Activated CD4-positive, alpha-beta memory T cell treated with anti-CD3 and anti-CD28 coated beads, Interleukin-2, amount 10 ng/mL, durations not matched to agents 7 days and 5 days (primary cell): ENCODE measurements at places on chromosomes 1 and 21.

DNA sequence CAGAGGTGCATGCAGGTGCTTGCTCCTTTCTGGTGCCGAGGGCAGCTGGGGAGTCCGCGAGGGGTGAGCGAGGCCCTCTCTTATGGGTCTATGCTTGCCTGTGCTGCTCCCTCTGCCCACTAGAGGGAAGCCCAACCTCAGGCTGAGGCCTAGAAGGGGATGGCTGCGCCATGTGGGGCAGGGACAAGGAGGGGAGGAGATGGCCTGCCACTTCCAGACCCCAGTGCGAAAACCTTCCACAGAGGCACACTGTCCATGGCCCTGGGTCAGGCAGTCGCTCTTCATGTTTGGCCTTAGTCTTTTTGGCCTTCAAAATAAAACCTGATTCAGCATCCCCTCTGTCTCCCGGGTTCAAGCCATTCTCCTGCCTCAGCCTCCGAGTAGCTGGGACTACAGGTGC, 14.0 kb downstream of the RHBG start:
- H3K4me1 ChIP-seq: peaks cover 4% of the 10 kb centered on the region
- peak; percentile 61 for DNase-seq
- H3K27me3 ChIP-seq: peaks cover 16% of the 10 kb centered on the region
- no peaks in the 10 kb centered on the region for H3K36me3 ChIP-seq

DNA sequence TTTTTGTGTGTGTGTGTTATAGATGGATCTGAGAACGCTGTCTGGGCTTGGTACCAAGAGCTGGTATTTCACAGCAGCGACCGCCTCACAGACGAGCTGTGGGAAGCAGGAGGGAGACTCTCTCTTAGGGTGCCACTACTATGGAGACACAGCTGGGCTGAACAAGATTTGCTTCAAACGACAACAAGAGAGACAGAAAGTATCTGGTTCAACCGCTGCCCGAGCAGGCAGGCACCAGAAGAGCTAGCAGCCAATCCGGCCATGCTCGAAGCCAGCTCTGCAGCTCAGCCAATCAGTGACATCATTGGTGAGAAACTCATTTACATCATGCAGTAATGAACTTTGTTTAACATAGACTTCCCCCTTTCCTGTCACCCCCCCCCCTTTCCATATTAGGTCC, 341.3 kb downstream of the USP25 start:
- no peak overlapping the region for H3K4me3 ChIP-seq
- H3K36me3 ChIP-seq: no peaks in the 10 kb centered on the region
- no peaks in the 10 kb centered on the region for H3K4me1 ChIP-seq
- H3K27ac ChIP-seq: no peak overlapping the region

- H3K36me3 ChIP-seq: no peaks in the 10 kb centered on the region
- no peak for DNase-seq
- H3K27me3 ChIP-seq: peaks cover 35% of the 10 kb centered on the region
- H3K27ac ChIP-seq: no peak overlapping the region
- peaks cover 23% of the 10 kb centered on the region for H3K4me1 ChIP-seq
- H3K4me3 ChIP-seq: no peak overlapping the region
Observed at GRCh38 chr1:23179862-23180261, 11.2 kb upstream of the LUZP1 start.

DNA sequence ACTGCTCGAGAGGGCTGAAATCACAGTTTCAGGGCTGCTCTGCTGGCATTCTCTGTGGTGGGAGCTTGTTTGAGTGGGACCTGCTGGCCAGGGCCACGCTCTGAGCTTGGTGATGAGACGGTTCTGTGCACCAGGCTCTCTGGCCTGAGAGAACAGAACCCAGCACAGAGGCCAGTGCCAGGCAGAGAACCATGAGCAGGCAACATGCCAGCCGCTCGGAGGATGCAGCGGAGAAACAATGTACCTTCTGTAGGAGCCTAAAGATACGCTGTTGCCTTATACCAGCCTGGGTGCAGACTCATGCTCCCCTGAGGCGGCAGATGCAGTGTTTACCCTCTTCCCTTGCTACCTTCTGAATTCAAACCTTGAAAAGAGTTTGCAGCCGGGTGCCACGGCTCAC, 10.0 kb downstream of the C2CD2 start:
- no peaks in the 10 kb centered on the region for H3K4me1 ChIP-seq
- no peaks in the 10 kb centered on the region for H3K36me3 ChIP-seq
- H3K27me3 ChIP-seq: peaks cover 9% of the 10 kb centered on the region
- no peak overlapping the region for H3K4me3 ChIP-seq
- no peak for DNase-seq

GRCh38 chr1:61515096-61515495, 209.8 kb downstream of the TM2D1 start:
- no peak for DNase-seq
- H3K4me1 ChIP-seq: no peaks in the 10 kb centered on the region
- peaks cover 6% of the 10 kb centered on the region for H3K27me3 ChIP-seq
- H3K36me3 ChIP-seq: no peaks in the 10 kb centered on the region

- no peak for DNase-seq
- no peak within 1 kb of the TSS for H3K27ac ChIP-seq
- no peak within 1 kb of the TSS for H3K4me3 ChIP-seq
- H3K27me3 ChIP-seq: peaks cover 9% of the 10 kb centered on the region
- H3K4me1 ChIP-seq: no peaks in the 10 kb centered on the region
Observed at GRCh38 chr1:152663098-152663497, at the start of gene LCE2D. Gene LCE2D (plus strand): TSS chr1:152663380. CDS start chr1:152664106, 726 bp downstream.

- DNase-seq: peak; percentile 46
- H3K27me3 ChIP-seq: no peaks in the 10 kb centered on the region
- peaks cover 66% of the 10 kb centered on the region for H3K4me1 ChIP-seq
- peak overlapping the region; percentile 89 for H3K27ac ChIP-seq
Observed at GRCh38 chr1:203627851-203628200, 1.2 kb downstream of the ATP2B4 start.

DNA sequence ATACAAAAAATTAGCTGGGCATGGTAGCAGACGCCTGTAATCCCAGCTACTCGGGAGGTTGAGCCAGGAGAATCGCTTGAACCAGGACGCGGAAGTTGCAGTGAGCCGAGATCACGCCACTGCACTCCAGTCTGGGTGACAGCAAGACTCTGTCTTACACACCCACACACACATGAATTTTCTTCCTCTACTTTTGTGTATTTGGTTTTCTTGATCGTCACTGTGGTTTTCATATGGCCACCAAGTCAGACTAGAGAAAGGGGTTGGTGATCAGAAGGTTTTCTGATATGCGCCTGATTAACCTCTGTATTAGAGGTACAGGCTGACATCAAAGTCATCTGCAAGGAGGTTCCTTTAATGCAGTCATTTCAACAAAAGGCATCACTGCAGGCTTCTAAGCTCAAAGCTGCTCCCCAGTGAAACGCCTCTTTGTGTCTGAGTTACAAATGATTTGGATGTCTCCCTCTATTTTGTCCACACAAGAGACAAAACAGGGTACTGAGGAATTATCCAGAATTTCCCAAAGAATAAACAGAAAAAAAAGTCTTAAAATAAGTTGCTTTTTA, 11.1 kb downstream of the SH2D1B start:
- H3K36me3 ChIP-seq: no peaks in the 10 kb centered on the region
- no peak for DNase-seq
- no peaks in the 10 kb centered on the region for H3K4me1 ChIP-seq
- no peak overlapping the region for H3K4me3 ChIP-seq
- no peak overlapping the region for H3K27ac ChIP-seq

DNA sequence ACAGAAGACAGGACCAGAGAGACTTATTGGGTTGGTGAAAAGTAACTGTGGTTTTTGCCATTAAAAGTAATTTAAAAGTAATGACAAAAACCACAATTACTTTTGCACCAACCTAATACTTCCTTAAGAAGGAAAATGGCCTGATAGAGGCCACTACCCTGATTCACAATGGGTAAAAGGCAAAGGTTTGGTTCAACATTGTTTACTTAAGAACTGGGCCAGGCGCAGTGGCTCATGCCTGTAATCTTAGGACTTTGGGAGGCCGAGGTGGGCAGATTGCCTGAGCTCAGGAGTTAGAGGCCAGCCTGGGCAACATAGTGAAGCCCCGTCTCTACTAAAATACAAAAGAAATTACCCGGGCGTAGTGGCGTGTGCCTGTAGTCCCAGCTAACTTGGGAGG, 48.2 kb upstream of the RCOR3 start:
- no peak for DNase-seq
- H3K36me3 ChIP-seq: no peaks in the 10 kb centered on the region
- peaks cover 2% of the 10 kb centered on the region for H3K27me3 ChIP-seq
- no peaks in the 10 kb centered on the region for H3K4me1 ChIP-seq
- H3K4me3 ChIP-seq: no peak overlapping the region
- no peak overlapping the region for H3K27ac ChIP-seq

DNA sequence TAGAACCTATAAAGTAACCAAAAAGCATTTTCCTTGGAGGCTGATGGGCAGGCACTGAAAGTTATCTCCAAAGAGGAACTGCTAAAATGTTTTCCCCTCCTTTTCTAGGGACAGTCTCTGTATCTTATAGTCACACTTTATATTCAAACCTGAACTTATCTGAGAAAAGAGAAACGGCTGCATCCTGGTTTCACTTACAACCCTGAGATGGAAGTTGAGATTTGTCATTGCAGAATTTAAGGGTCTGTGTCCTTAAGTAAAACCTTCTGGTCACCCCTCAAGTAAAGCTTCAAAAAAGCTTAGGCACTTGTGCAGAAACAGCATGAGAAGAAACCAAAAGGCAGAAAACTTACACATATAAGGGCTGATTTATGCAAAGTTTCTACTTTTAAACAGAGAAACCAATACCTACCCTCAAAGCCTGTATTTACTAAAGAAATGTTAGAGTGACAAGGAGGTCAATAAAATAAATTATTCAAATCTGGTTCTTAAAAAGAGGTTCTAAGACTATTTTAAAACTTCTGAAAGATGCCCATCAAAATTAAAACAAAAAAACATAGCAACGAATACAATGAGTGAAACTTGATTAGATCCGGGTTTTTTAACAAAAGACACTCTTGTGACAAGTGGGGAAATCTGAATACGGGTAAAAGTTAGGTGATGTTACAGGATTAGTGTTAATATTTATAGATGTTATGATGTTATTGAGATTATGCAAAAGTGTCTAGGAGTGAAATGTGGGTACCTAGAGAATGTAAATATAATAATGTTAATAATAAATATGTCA, 9.9 kb downstream of the CD58 start:
- H3K4me3 ChIP-seq: no peak overlapping the region
- peak overlapping the region; percentile 39 for H3K27ac ChIP-seq
- DNase-seq: no peak
- no peaks in the 10 kb centered on the region for H3K27me3 ChIP-seq

- no peaks in the 10 kb centered on the region for H3K36me3 ChIP-seq
- no peak overlapping the region for H3K4me3 ChIP-seq
- DNase-seq: no peak
- no peak overlapping the region for H3K27ac ChIP-seq
- peaks cover 14% of the 10 kb centered on the region for H3K4me1 ChIP-seq
- H3K27me3 ChIP-seq: no peaks in the 10 kb centered on the region
Observed at GRCh38 chr21:35399706-35400105, 350.6 kb upstream of the RUNX1 start.

- H3K4me1 ChIP-seq: peaks cover 5% of the 10 kb centered on the region
- H3K36me3 ChIP-seq: no peaks in the 10 kb centered on the region
- no peak overlapping the region for H3K27ac ChIP-seq
- no peak overlapping the region for H3K4me3 ChIP-seq
- DNase-seq: no peak
Observed at GRCh38 chr1:175512637-175513412, 230.6 kb downstream of the TNR start.

DNA sequence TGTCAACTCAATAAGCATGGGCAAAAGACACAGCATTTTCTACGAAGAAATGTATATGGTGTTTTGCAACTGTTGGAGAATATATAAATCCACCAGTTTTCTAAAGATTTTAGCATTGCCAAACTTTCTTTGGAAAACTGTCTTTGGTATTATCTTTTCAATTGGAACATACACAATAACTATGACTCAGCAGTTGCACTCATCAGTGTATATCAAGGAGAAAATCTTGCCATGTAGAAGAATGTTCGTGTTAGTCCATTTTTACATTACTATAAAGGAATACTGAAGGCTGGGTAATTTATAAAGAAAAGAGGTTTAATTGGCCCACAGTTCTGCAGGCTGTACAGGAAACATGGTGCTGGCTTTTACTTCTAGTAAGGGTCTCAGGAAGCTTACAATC, 41.1 kb downstream of the PRKAA2 start:
- no peaks in the 10 kb centered on the region for H3K27me3 ChIP-seq
- DNase-seq: no peak
- peaks cover 2% of the 10 kb centered on the region for H3K4me1 ChIP-seq
- H3K36me3 ChIP-seq: no peaks in the 10 kb centered on the region
- no peak overlapping the region for H3K4me3 ChIP-seq

GRCh38 chr1:67653304-67653703, 31.7 kb upstream of the GADD45A start:
- H3K36me3 ChIP-seq: no peaks in the 10 kb centered on the region
- DNase-seq: no peak
- no peak overlapping the region for H3K27ac ChIP-seq
- peaks cover 2% of the 10 kb centered on the region for H3K4me1 ChIP-seq
- peaks cover 17% of the 10 kb centered on the region for H3K27me3 ChIP-seq

DNA sequence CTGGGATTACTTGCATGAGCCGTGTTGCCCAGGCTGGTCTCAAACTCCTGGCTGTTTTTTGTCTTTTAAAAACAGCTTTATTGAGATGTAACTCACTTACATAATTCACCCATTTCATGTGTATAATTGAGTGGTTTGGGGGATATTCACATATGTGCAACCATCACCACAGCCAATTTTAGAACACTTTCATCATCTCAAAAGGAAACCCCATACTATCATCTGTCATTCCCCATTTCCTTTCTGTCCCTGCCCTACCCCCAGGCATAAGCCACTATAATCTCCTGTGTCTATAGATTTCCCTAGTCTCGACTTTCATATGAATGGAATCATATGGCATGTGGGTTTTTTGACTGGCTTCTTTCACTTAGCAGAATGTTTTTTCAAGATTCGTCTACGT, 43.3 kb downstream of the GPR137B start:
- peaks cover 35% of the 10 kb centered on the region for H3K36me3 ChIP-seq
- H3K27me3 ChIP-seq: no peaks in the 10 kb centered on the region
- H3K27ac ChIP-seq: no peak overlapping the region
- no peak overlapping the region for H3K4me3 ChIP-seq
- H3K4me1 ChIP-seq: no peaks in the 10 kb centered on the region

- H3K4me3 ChIP-seq: no peak overlapping the region
- peaks cover 4% of the 10 kb centered on the region for H3K4me1 ChIP-seq
- H3K27ac ChIP-seq: no peak overlapping the region
Observed at GRCh38 chr21:42343963-42344510, 6.8 kb downstream of the TFF2 start.

GRCh38 chr1:28835237-28835650, 23.3 kb downstream of the OPRD1 start:
- H3K27ac ChIP-seq: no peak overlapping the region
- H3K4me3 ChIP-seq: no peak overlapping the region

DNA sequence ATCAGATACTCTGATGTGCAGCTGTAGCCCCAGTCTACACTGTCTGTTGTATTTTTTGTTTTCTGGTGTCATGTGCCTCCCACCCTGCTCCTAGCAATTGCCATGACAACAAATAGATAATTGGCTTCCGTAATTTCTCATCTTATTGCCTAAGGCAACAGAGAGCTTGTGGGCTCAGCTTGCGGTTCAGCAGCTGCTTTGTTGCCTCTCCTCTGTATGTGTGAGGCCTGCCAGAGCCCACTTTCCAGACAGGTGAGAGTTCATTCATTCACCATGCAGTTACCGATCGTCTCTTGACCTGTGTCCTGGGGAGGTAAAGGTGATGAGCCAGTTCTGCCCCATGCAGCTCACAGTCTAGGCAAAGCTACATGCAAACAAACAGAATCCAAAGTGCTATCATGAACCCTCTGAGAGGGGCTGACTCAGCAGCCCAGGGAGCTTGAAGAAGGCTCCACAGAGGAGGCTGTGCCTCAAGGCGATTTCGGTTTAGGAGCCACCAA, 11.9 kb downstream of the LGALS8 start:
- peaks cover 48% of the 10 kb centered on the region for H3K4me1 ChIP-seq
- peaks cover 82% of the 10 kb centered on the region for H3K36me3 ChIP-seq
- H3K27ac ChIP-seq: no peak overlapping the region
- no peak for DNase-seq
- H3K27me3 ChIP-seq: no peaks in the 10 kb centered on the region
- no peak overlapping the region for H3K4me3 ChIP-seq
